ENCODE measurements at places on chromosomes 1 and 21.

DNA sequence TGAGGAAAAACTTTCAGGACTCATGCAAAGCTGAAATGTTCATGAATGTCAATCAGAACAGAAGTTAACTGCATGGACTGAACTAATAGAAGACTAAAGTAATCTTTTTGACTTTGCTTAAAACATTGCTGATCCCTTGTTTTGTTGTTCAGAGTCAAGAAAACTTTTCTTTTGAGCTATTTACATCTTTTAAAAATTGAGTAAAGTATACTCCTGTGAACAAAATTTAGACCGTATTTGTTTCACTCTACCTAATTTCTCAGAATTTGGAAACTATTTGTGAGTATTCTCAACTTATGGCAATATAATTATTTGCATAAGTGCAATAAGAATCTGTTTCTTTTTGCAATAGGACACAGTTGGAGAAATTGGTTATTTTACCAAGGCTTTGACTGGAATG lies 41.1 kb downstream of the INPP5B start:
- DNase-seq: no peak

- DNase-seq: no peak
Observed at GRCh38 chr1:99369154-99369553, 104.9 kb downstream of the PLPPR4 start.

DNA sequence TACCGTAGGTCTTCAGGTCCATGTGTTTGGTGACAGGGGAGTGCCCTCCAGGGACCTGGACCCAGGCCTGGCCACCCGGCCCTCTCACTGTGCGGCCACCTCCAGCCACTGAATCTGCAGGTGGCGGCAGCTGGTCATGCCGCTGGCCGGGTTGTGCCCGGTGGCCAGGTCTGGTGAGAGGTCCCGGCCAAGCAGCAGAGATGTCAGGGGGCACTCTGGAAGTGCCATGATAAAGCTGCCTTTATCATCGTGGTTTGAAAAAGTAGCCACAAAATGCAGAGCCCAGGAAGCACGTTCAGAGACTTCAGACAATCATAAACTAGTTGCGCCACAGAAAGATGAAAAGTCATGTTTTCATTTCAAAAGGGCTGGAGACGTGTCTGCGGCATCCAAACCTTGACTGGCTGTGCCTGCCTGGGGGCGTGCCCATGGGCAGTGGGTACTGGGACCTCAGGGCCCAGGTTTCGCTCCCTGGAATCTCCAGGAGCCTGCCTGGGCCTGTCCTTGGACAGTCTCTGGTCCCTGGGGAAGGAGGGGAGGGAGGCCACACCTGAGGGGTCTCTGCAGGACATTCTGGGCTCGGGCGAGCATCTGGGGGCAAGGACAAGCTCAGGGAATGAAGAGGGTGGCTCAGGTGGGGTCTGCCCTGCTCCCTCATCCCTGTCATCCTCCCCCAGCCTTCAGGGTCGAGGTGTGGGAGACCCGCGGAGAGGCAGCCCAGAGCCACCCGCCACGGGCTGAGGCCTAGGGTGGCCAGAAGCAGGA lies 44.9 kb downstream of the COL18A1 start:
- no peak for DNase-seq

DNA sequence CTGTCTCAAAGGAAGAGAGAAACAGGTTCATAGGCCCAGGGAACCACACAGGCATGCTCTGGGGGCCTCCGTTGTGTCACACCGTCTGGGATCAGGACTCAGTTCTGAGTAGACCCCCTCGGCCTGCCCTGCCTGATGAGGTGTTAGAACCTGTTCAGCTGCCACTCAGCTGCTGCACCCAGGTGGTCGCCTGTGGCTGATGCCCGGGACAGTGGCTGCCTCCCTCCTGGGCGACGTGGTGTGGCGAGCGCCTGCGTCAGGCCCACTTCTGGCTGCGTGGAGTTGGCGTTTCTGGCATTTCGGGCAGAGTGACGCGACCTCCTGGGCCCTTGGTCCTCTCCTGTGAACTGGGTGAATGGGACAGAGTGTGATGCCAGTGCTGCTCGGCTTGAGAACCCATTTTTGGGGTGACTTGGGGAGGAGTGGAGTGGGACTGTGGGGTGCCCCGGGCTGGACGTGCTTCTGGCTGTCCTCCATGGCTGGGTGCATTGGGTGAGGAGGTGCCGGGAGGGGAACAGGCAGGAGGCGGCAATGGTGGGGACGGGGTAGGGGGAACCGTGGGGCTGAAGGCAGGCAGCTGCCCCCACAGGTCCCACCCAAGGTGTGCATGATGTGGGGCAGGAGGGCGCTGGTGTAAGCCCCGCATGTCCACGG lies 10.8 kb downstream of the CFAP410 start:
- no peak for DNase-seq

DNA sequence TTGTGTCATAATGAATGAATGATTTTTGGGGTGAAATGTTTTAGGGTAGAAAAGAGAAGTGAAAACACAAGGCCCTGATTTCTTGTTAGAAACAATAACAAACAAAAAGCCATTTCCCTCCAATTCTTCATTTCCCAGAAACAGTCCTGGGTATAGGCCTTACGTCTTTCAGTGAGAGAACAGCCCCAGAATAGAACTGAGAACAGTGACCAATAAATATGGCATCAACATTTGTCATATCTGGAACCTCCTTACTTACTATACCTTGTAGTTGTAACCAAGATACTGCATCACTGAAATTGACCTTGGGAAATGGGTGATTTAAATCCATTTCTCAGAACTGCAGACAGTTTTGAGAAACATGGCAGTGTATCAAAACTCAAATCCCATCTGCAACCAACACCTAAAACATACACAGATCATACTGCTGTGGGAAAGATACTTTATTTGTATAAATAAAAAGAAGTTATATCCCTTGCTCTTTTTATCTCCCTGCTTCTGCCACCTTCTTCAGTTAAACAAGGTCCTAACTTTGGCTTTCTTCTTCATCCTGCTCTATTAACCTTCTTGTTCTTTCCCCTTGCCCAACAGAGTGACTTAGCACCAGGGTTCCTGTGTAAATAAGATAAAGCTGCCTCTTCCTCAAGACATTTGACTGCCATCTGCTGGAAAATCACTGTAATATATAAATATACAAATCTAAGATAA lies 19.5 kb downstream of the XKR8 start:
- no peak for DNase-seq

DNA sequence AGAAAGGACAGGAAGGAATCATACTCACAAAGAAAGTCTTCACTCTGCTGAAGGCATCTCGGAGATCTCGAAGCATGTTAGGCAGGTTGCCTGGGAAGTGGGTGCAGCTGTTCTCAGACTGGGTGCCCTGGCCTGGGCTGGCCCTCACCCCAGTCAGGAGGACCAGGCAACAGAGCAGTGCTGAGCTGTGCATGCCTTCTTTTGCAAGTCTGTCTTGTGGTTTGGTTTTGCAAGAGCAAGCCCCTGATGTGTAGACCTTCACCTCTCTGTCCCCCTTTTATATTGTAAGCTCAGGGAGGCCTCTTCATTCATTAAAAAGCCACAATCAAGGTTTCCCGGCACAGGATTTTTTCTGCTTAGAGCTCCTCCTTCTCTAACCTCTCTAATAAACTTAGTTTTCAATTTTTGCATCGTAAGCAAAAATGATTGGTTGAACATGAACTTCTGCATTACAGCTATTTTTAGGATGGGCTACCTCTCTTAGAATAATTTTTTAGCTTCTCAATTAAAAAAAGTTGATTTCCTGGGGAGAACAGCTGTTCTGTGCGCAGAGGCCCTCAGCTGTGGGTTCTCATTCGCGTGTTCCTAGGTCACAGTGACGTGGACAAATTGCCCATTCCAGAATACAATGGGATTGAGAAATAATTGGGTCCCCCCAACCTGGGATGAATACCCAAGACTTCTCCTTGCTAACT lies at the start of gene IL10:
Gene IL10 (minus strand): TSS at position 252 of the 695 bp plus-strand sequence. CDS start 59 bp downstream, at position 193.
- DNase-seq: no peak

GRCh38 chr1:230391776-230392535 lies 34.2 kb downstream of the PGBD5 start:
- DNase-seq: no peak

DNA sequence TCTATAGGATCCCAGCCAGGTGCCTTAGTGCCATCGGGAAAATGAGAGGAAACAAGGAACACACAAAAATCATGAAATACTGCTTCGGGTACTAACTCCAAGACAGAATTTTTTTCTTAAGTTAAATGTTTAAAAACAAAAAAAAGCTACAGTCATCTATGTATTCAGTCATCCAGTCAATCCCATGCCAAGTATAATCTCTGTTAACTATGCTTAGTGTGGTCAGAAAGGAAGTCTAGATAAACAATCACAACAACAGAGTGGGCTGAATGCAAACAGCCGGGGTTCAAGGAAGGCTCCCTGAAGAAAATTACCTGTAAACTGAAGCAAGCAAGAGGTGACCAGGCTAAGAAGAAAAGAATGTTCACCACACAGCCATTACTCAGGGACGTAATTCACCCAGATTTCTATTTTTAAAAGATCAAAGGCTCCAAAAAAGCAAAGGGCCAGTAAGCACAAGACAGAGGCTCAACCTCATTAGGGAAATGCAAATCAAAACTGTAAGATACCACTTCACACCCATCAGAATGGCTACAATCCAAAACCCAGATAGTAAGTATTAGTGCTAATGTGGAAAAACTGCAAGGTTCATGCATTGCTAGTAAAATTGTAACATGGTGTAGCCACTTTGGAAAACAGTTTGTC lies 53.0 kb downstream of the RERE start:
- DNase-seq: no peak

- no peak for DNase-seq
Observed at GRCh38 chr1:15460708-15461095, 4.2 kb downstream of the CELA2A start.

DNA sequence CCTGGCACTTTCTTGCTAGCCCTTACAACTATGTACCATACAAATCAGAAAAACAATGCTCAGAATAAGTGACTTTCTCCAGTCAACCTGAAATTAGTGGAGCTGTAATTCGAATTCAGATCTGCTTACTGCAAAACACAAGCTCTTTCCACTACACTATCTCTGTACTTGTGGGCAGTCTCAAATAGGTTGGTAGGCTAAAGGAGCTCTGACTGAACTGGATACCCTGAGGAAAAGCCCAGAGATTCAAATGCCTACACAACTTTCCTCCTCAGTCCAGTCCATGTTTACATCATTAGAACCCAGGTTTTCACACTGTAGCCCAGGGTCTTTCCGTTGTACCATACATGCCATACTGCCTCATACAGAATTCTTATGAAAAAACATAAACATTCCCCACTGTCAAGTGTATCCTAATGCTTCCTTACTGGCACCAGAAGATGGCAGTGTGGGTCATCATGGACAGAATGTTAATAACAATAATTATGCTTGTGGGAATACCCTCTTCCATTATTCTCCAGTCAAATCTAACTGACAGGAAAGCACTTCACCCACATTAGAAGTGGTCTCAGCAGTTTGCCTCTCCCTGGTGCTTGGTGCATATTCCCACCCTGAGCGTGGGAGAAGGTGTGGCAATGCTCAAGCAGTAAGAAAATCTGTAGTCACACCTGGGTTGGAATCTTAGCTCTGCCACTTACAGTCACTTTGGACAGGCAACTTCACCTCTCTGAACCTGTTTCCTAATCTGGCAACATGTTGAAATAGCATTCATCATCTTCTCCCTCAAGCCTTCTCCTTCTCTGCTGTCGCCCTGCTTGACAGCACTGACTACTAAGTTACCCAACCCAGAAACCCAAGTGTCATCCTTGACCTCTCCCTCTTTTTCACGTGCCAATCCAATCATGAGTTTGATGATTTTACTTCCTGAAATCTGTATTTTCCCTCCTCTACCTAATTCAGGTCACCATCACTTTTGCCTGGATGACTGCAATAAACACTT lies 14.4 kb upstream of the ZFYVE9 start:
- no peak for DNase-seq

DNA sequence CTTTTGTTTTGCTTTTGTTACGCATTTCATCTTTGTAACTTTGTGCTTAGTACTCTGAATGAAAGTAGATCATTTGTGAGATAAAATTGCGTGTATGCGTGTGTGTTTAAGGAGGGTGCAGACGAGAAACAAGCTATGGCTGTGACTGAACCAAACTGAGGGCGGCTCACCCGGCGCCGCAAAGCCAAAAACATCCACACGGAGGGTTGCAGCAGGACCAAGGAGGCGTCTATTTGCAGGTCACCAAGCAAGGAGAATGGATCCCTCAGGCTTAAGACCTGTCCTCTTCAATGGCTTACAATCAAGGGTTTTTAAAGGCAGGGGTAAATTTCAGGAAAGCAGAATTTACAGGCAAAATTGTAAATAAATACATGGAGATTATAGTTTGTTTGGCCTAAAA lies 12.8 kb downstream of the GCSAML start:
- no peak for DNase-seq

- DNase-seq: no peak
Observed at GRCh38 chr1:66416295-66416694, 117.7 kb upstream of the SGIP1 start.

DNA sequence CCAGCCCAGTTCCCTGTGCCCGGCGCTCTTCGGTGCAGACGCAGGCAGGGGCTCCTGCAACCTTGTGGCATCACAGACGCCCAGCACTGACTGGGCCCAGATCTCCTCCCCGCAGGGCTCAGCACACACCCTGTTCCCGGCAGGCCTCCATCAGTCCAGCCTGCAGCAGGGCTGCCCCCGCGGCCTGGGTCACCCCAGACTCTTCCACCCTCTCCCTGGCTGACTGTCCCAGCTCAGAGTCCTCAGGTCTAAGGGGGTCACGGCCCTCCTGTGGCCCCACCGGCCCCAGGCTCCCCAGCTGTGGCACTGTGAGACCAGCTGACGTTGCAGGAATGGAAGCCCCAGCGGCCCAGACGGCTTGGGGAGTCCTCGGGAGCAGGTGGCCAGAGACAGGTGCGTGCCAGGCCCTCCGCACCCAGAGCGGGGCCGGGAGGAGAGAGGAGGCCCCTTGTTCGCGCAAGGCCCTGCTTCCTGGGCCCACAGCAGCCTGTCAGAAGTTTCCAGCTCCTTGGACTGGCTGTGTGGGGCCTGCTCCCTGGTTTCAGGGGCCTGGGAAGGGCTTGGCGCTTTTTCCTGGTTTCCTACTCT lies 4.2 kb downstream of the B3GALT6 start:
- DNase-seq: no peak

- DNase-seq: no peak
Observed at GRCh38 chr1:1020000-1020404, at the start of gene AGRN. Gene AGRN, plus strand, starts transcription at chr1:1020120. Its CDS starts 53 bp downstream, at chr1:1020173.

DNA sequence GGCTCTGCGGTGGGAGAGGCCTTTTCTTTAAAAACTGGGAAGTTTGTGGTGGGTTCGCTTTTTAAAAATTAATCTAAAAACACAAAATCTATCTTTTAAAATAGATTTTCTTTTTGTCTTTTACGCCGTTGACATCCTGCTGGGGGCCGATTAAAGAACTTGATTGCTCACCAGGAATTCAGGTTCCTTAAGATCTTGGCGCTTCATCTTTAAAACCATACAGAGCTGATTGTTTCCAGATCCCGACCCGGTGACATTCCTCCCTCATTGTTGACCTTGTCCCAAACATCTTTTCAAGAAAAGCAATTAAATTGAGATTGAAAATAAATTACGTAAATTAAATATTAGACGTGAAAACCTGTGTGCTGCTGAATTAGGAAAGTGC lies 546 bp upstream of the ZNF697 start:
- DNase-seq: no peak

- no peak for DNase-seq
Observed at GRCh38 chr1:175632667-175633066, 110.7 kb downstream of the TNR start.

- DNase-seq: no peak
Observed at GRCh38 chr1:156660752-156661112, 16.5 kb downstream of the NES start.

All from stimulated activated CD8-positive, alpha-beta memory T cell treated with anti-CD3 and anti-CD28 coated beads, Interleukin-4, amount 100 ng/mL, for 48 hours (primary cell).